GF-D8 (cell line): ENCODE measurements at places on chromosomes 5 and 9.

GRCh38 chr9:1495282-1496030, 445.3 kb downstream of the DMRT2 start:
- DNase-seq, result no peak

DNA sequence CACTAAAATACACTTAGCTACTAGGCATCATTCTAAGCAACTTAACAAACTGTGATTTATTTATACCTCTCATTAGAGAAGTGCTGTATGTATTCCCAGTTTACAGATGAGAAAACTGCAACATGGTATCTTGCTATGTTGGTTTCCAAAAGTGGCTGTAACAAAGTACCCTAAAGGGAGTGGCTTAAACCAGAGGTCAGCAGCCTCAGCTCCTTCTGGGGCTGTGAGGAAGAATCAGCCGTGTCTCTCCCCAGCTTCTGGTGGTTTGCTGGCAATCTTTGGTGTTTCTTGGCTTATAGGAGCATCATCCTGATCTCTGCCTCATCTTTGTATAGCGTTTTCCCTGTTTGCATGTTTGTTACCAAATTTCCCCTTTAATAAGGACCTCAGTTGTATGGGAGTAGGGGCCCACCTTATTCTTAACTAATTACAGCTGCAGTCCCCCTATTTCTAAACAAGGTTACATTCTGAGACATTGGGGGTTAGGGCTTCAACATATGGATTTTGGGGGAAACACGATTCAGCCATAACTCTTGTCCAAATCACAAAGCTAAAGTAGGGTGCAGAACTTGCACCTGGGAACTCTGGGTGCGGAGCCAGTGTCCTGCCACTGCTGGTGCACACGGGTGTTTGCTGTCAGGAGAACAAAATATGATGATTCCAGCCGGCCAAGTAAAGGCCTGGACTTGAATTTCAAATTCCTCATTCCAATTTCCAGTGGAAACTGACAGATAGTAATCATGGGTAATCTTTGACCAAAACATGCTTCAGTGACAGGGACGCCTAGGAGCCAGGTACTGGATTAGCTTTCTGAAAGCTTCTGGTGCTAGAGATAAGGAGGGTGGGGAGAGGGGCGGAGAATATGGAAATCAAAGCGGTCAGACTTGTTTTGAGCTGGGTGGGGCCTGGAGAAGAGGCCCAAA, 43.3 kb downstream of the RAI14 start:
- DNase-seq, result no peak

DNA sequence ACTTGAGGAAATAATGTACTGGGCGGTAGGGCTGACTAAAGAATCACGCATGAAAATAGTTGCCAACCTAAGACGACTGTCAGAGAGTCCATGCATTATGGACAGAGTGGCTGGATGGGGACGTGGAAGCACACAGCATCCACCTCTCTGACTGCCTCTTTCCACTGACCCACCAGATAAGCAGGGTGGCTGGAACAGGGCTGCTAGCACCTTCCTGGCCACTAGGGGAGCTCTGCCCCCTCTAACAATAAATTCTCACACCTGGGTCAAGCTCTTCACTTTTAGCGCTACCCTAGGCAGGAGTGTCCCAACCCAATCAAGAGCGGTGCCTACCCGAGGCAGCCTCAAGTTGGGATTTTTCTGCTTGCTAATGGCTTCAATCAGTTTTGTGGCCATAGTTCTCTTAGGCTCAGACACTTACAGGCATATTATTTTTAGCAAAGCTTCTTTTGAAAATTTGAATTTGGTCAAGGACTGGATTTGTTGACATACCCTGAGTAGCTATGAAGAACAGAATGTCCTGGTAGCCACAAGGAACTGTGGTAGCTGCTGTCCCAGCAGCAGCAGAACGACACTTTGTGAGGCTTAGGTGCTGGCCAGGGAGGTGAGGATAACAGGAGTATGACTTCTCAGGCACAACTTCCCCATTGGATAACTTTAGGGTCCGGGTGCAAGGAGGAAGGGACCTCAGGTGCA, 6.9 kb upstream of the TPM2 start:
- no peak for DNase-seq

- DNase-seq, result no peak
Measured at GRCh38 chr5:28065656-28066055, 1027.3 kb upstream of the CDH9 start.
